ENCODE measurements at places on chromosomes 7 and 10.

DNA sequence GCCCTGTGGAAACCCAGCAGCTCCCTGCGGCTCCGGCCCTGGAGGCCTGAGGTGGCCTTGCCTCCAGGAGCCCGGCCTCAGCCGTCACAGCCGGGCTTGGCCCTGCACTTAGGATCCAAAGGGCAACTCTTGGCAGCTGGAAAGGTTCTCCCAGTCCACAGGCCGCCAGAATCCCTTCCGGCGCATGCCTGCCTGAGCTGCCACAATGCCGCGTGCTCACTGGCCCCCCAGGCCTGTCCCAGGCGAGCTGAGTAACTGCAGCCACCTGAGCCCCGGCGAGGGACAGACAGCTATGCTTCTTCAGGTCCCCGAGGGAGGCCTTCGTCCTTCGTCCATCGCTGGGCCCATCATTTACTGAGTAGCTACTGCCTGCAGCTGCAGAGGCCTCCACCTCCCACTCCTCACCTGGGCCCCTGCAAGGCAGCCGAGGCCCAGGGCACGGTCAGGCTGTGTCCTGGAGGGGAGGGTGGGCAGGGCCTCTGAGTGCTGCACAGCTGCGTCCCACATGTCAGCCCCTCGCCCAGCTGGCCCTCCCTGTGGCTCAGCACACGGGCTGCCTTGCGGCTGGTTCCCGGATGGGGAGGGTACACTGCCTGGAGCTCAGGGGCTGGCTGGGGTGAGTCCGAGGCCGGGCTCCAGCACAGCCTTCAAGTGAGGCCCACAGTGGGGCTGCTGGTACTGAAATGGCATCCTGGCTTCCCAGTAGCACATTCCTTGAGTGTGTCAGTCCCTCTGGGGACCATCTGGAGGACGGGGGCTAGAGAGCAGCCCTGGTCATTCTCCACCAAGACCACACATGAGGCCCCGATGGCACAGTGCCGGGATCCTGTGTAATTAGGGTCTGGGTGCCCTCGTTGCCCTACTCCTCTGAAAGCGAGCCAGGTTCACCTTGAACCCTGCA is 172.5 kb downstream of the ELFN1 start:
- no peak for DNase-seq

GRCh38 chr10:97175586-97175985 is 10.2 kb downstream of the SLIT1 start:
- no peak for DNase-seq

GRCh38 chr7:47322731-47323130 is 259.2 kb downstream of the TNS3 start:
- DNase-seq, result no peak

GRCh38 chr10:110502851-110503301 is 5.2 kb downstream of the DUSP5 start:
- no peak for DNase-seq

- DNase-seq, result no peak
Observed at GRCh38 chr7:158837790-158838637, 8.7 kb upstream of the ESYT2 start.

DNA sequence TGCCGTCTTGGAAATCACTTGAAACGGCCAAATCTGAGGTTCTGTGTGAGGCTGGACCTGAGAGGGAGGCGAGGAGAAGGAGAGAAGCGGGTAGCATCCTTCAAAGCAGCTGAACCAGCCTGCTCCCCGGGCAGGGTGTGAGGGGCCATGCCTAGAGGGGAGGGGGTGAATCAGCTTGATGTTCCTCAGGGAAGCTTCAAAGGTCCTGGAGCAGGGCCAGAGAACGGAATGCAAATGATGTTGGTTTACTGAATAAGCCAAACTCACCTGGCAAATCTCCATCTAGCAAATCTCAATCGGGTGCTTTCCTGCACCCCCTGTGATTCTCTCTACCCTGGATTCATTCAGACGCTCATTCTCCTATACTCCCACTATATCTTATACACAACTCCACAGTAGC is 226.9 kb downstream of the WDR11 start:
- DNase-seq, result no peak

GRCh38 chr10:6841761-6842160 is 261.7 kb upstream of the PRKCQ start:
- DNase-seq, result no peak

GRCh38 chr7:20952916-20953315 is 166.2 kb upstream of the SP8 start:
- no peak for DNase-seq

Measured in effector memory CD4-positive, alpha-beta T cell (primary cell).